Activated CD8-positive, alpha-beta T cell treated with anti-CD3 and anti-CD28 coated beads, Interleukin-2, amount 10 ng/mL, durations not matched to agents 7 days and 5 days (primary cell): ENCODE measurements at places on chromosomes 7 and 10.

GRCh38 chr7:44787041-44787440 is 9.4 kb upstream of the PPIA start:
- no peak for DNase-seq

- peak; percentile 61 for DNase-seq
Measured at GRCh38 chr10:15167411-15168290, 842 bp downstream of the NMT2 start.

GRCh38 chr10:121808835-121809234 is 119.0 kb downstream of the ATE1 start:
- DNase-seq = no peak

DNA sequence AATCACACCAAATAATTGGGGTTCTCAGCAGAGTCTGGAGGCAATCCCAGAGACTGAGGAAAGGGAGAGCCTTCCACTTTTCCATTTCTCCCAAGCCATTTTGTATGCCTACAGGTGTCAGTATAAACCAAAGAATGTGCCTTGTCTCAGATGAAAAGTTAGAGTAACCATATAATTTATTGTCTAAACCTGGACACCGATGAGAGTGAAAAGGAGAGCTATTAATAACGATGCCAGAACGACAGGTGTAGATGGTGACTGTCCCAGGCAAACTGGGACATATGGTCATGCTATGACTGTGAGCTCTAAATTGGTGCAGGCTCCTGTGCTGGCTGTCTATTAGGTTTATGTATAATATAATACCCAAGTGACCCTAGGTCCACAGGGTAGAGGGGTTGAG is 219.6 kb downstream of the ARHGAP12 start:
- DNase-seq = no peak

- no peak for DNase-seq
Measured at GRCh38 chr10:116947841-116948529, 57.0 kb downstream of the SHTN1 start.

GRCh38 chr7:79176859-79177477 is 276.5 kb downstream of the MAGI2 start:
- no peak for DNase-seq

DNA sequence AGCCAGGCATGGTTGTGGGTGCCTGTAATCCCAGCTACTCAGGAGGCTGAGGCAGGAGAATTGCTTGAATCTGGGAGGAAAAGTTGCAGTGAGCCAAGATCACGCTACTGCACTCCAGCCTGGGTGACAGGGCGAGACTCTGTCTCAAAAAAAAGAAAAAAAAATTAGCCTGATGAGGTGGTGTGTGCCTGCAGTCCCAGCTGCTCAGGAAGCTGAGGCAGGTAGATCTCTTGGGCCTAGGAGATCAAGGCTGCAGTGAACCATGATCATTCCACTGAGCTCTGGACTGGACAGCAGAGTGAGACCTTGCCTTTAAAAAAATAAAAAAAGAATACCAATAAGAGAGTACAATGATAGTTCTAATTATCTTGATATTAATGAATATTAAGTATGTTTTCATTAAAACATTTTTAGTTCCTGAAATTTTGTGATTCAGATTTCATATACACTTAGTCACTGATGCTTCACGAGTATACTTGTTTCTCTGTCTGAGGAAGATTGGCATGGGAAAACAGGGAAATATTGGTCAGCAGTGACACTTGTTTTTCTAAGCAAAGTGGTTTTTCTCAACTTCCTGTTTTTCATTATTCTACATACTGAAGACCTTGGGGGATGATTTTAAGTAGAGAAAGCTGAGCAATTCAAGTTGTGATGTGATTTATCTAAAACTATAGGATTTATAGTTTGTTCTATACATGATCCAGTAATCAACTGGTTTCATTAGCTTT is 76.8 kb downstream of the ADK start:
- DNase-seq = no peak

DNA sequence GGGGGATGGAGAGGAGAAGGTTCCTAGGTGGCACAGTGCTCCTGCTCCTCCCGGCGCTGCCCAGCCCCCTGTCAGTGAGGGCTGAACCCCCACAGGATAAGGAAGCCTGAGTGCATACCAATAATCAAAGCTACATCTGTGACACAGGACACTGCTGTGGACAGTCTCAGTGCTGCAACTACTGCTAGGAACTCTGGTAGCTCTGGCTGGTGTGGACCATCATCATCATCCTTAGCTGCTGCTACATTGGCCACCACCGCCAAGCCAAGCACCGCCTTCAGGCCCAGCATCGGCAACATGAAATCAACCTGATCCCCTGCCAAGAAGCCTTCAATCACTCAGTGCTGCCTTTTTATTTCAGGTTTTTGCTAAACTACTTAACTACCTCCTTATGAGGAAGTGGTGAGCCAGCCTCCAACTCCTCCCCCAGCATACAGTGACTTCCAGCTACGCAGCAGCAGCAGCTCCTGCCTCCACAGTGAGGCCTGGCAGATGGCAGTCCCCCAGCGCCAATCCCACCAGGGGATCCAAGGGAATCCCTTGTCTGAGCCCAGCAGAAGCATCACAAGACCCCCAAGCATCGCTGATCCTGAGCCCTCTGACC is 32.1 kb upstream of the SLC26A4 start:
- DNase-seq = peak; percentile 53

- DNase-seq = no peak
Measured at GRCh38 chr10:122018951-122019413, 30.0 kb downstream of the TACC2 start.

DNA sequence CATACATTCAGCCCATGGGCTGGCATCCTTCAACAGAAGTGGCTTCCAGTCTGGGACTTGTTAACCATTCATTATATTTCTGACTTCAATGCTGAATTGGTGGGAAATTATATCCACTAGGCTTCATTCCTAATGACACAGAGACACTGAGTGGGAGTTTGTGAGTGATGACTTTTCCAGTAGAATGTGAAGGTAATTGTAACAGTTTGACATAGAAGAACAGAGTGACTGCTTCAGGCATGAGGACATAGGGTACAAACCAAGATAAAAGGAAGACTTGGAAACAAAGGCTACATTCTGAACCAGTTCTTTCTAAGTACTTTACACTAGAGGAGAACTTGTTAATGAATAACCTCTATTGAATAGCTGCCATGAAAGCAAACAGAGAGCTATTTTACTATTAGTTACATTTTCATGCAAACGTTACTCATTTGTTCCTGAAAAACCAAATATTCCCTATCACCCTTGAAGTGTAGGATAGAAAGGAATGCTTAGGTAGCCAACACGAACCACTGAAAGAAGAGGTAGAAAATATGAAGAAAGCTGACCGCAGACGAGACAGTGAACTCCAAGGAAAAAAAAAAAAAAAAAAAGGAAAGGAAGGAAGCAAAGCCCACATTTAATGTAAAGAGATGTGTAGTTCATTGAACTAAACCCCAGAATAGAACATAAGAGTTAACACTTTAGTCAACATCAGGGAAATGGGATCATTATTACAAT is 237.0 kb upstream of the SEMA3C start:
- no peak for DNase-seq

DNA sequence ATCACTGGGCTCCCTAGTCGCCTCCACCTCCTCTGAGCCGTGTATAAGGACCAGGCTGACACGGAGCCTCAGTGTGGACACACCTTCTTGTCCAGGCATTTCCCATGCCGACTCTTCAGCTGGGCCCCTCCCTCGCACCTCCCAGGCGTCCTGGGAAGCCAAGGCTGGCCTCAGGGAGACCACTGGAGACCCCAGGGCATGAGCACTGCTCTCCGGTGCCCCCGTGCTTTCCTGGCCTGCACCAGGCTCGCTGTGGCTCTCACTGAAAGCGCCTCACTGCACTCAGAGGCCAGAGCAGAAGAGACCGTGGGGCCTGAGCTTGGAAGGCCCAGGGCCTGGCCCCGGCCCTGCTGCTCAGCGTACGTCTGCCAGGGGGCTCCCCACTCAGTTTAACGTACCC is 31.4 kb downstream of the LRRC27 start:
- no peak for DNase-seq

GRCh38 chr7:138875794-138876193 is 77.8 kb upstream of the ATP6V0A4 start:
- peak; percentile 85 for DNase-seq

DNA sequence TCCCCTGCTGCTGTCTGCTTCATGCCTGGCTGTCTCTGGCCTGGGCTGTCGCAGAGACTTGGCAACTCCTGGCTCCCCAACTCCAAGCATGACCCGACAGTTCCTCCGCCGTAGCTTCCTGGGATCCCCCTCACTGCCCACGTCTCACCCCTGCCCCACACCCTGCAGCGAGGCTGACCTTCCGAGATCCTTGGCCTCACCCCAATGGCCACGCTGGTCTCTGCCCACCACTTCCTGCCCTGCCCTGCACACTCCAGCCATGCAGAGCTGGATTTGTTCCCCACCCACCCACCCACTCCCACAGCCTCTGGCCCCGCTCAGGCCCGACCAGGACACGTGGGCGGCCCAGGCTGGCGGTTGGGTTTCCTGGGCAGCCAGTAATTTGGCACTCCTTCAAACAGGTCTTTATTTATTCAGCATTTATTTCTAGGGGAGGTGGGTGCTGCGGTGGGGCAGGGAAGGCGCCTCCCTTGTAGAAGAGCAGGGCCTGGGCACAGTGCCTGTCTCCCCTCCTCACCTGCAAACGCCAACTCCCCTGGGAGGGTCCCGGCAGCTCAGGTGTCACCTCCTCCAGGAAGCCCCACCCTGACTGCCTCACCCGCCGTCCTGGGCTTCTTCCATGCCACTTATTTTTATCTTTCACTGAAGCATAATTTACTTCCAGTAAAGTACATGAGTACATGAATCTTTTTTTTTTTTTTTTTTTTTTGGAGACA is 25.5 kb downstream of the GTF2IRD1 start:
- DNase-seq = no peak

DNA sequence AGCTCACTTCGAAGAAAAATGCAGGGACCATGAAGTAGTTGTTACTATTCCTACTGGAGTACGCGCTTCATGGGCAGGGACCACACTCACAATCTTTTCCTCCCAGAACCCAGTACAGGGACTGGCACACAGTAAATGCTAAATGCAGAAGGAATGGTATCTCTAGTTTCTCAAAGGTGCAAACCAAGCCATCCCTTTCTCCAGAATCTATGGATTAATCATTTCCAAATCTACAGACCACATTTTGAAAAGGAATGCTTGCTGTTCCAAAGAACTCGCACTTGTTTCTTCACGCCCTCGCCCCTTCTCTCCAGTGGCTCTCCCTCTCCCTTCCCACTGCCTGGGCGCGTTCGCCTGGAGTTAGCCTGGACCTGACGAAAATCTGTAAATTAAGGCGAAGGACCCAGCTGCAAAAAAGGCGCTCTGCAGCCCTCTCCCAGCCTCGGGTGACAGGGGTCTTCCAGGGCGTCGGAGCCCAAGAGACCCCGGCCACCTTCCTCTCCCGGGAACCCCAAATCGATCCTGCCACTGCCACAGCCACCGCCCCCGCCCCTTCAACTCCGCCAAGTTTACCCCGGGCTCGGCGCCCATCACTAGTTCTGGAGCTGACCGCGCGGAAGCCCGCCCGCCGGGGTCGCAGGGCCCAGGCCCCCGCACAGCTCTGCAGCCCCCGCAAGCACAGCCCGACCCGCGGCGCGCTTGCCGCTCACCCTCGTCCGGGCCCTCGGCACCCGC is 527 bp downstream of the PDIA4 start:
- DNase-seq = no peak

DNA sequence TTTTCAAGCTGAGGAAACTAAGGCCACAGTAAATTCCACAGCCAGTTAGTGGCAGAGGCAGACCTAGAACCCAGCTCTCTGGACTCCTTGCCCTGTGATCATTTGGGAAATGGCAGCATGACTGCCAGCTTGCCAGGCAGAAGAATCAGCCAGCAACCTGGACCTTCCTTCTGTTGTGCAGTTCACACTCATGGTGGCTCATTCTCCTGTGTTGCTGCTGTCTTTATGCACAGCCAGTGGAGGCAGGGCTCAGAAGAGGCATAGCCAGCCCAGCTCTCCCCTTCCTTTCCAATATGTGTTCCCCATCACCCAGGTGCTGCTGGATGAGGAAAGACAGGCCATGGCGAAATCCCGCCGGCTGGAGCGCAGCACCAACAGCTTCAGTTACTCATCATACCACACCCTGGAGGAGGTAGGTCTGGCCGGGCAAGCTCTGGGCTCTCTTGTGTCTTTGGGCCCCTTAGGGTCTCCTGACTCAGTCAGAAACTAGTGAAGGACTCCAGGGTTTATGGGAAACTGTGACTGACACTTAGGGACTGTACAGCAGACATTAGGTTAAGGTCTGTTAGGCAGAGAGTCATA is 14.8 kb downstream of the CPA5 start:
- no peak for DNase-seq

DNA sequence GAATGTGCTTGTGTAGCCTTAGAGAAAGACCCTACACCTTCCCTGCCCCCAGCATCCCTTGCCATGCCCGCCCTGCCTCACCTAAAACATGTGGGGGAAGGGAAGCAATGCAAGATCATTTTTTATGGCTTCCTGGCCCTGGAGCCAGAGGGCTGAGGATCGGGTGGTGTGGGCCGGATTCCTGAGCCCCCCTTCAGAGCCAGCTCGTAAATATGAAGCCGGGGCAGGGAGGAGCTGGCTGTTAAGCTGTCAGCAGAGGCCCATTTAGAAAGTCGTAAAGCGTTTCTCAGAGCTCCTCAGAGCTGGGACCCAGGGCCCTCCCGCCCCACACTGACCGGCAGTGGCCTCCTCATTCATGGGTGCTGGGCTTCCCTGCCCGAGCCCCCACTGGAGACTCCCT is 23.9 kb downstream of the UNC5B start:
- no peak for DNase-seq

DNA sequence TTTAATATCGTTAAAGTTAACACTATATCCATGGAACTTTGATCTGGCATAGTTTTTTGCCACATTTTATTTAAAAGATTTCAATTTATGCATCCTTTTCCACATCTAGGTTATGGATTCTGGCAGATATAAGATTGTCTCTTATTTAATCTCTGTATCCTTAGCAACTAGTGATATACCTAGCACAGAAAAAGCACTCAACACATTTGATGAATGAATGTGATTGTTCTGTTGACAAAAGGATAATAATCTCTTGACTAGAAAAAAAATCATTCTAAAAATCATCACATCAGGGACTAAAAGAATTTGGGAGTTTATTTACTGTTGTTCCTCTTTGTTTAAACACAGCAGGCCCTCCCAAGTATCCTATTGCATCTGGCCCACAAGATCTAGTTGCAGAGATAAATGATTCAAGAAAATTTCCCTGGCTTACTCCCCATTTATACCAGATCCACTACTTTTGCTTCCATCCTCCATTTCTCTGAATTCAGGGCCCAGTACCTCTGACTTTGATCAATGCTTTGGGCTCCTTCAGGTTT is 84.0 kb upstream of the C1GALT1 start:
- DNase-seq = no peak
